Activated CD8-positive, alpha-beta memory T cell treated with anti-CD3 and anti-CD28 coated beads for 36 hours (primary cell): ENCODE measurements at places on chromosomes 12 and 14. TPM values are rescaled to one million over a fixed set of nuclear protein-coding genes. Genes with fewer than 3 reads are reported as not detected.

The TAS2R42 gene
- not detected for total RNA-seq

The SMIM41 gene
- not detected for total RNA-seq

The CLEC1A gene
- total RNA-seq: not detected

The ACSS3 gene
- not detected for total RNA-seq

The NDUFA12 gene
- total RNA-seq: 141 TPM

The KCNC2 gene
- not detected for total RNA-seq

The ACOT6 gene
- not detected for total RNA-seq

The LTBP2 gene
- total RNA-seq: 0.11 TPM

The KRT77 gene
- not detected for total RNA-seq

The PRH2 gene
- total RNA-seq: not detected

The GALNT9 gene
- not detected for total RNA-seq

The IGFBP6 gene
- 1.9 TPM for total RNA-seq

The PRPH gene
- not detected for total RNA-seq

The LGMN gene
- total RNA-seq: 0.29 TPM

The AKAP3 gene
- 2.9 TPM for total RNA-seq

The EIF4B gene
- total RNA-seq: 696 TPM

The KIF5A gene
- 2.0 TPM for total RNA-seq

The ZNF140 gene
- total RNA-seq: 12.2 TPM

The CCDC175 gene
- not detected for total RNA-seq

The GALNT6 gene
- 23.1 TPM for total RNA-seq

The OR6C70 gene
- total RNA-seq: not detected

The TGM1 gene
- 3.2 TPM for total RNA-seq

The DEGS2 gene
- 0.23 TPM for total RNA-seq

The MAGOHB gene
- total RNA-seq: 132 TPM

The KCNJ8 gene
- total RNA-seq: not detected

The ADAMTS20 gene
- total RNA-seq: not detected

The NPC2 gene
- total RNA-seq: 12.4 TPM

The MYF5 gene
- total RNA-seq: not detected

The RGS6 gene
- total RNA-seq: 0.38 TPM

The KCNK10 gene
- not detected for total RNA-seq

The KRT73 gene
- not detected for total RNA-seq

The DENND5B gene
- total RNA-seq: not detected

The STAB2 gene
- total RNA-seq: not detected
